ENCODE measurements at places on chromosomes 2 and 18.

DNA sequence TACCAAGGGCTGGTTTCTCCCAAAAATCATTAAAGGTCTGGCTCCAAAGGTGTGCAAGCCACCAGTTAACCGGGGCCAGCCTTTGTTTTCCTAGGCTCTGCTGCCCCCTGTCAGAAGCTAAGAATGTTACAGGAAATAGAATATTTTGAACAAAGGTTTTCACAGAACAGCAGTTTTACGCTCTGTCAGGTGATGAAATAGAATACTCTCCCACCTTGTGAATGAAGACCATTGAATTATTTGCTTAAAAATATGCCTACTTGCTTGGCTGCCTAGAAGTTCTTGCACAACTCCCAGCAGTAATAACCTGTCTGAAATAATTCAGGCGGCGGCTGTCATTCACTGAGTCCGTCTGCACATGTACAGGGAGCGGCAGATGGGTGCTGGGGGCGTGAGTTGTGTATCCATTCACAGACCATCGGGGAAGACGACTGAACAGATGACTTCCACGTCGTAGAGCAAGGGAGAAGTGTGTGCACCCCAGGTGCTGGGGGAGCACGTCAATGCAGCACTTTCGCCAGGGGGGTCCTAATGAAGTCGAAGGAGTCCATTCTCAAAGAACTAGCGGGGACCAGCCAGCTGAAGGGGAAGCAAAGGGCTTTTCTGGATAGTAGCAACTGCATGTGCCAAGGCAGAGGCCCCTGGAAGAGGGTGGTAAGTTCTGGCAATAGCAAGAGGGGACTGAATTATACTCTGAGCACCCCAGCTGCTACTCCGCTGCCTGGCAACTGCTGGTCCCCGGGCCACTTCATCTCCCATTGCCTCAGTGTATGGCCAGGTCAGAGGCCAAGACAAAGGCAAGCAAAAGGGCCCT, 56.1 kb downstream of the SF3B1 start:
- DNase-seq: peak; percentile 43

DNA sequence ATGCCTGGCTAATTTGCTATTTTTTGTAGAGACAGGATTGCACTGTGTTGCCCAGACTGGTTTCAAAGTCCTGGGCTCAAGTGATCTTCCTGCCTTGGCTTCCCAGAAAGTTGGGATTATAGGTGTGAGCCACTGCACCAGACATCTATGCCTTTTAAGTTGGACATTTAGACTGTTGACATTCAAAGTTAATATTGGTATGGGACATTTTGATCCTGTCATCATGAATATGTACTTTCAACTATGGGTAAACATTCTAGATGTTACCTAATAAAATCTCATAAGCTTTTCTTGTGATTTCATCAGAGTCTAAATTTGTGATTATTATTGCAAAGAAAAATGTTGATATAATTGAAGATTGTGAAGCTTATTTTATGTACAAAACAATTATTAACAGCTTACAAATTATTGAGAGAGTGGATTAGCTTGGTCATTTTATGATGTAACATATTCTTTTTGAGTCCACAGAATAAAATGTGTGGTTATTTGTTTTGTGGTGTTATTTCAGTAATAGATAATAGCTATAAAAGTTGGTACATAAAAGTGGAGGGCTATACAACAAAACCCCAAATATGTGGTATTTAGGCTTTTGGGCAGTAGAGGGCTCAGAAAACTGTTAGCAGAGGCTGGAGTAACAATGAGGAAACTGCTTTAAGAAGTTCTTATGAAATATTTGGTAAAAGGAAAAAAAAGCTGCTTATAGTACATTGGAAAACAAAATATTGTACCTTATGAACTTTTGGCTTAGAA, 41.4 kb downstream of the STARD6 start:
- no peak for DNase-seq

- no peak for DNase-seq
These were observed 104.9 kb downstream of the VWA3B start for GRCh38 chr2:98191883-98192282.

GRCh38 chr2:159531475-159531874, 84.9 kb downstream of the BAZ2B start:
- DNase-seq: no peak

DNA sequence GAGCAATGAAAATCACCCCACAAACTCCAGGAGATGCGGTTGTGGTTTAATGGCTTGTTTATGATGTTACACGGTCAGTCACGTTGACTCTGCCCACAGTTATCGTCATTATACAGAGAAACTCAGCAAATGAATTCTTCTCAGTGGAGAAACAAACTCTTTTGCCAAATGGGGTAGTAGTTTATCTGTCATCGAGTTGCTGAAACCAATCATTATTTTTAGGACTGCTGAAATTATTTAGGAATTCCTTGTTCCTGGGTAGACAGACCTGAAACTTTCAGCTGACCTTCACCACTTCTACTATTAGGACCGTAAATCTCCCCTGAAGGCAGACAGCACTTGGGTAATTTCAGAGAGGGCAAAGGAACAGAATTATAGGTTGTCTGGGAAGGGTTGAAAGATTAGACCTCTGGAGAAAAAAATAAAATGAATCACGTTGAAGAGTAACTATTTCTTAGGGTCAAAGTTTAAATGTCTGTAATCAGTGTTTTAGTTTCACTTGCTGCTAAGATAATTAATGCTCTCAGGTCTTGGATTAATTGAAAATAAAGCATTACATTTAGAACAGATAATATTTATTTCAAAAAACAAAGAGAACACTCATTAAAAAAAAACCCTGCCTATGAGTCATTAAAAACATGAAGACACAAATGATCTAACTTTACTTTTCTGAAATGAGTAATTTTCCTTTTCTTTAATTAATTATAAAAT, 52.1 kb upstream of the LYPD6 start:
- DNase-seq: no peak

DNA sequence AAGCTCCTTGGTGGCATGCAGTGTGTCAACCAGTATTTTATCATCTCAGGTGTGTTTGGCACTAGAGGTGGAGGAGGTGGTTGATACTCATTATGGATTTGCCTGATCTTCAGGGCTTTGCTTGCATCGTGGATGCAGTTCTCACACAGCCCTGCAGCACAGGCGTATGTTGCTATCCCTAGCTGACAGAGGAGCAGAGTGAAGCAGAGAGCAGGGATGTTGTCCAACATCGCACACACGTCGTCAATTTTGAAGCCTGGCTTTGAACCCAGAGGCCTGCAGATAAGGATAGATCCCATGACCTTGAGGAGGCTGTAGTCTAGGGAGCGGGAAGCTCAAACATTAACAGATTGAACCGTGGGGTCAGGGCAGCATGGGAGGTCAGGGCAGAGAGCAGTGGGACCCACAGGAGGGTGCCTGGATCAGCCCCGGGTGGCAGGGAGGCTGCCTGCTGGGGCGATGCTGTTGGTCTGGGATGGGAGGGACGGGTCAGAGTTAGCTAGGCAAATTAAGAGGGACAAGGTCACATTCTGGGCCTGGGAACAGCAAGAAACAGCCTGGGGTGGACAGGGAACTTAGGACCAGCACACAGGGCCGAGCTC, 4.2 kb downstream of the RNF144A start:
- no peak for DNase-seq

DNA sequence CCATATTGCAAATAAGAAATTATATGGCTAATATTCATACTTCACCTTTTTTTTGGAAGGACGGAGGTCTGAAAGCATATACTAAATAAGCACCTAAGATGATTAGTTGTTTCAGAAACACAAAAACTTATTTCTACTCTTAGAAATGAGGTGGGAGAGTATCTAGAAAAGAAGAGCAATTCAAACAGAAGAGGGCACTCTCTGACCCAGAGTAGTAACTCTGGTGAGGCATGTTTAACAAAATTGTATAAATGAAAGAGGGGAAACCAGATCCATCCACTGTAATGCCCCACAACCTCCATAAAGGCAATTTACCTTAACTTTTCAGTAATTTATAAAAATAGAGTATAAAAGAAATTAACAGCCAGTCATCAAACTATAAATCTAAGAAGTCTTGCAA, 669.6 kb upstream of the VRK2 start:
- no peak for DNase-seq

DNA sequence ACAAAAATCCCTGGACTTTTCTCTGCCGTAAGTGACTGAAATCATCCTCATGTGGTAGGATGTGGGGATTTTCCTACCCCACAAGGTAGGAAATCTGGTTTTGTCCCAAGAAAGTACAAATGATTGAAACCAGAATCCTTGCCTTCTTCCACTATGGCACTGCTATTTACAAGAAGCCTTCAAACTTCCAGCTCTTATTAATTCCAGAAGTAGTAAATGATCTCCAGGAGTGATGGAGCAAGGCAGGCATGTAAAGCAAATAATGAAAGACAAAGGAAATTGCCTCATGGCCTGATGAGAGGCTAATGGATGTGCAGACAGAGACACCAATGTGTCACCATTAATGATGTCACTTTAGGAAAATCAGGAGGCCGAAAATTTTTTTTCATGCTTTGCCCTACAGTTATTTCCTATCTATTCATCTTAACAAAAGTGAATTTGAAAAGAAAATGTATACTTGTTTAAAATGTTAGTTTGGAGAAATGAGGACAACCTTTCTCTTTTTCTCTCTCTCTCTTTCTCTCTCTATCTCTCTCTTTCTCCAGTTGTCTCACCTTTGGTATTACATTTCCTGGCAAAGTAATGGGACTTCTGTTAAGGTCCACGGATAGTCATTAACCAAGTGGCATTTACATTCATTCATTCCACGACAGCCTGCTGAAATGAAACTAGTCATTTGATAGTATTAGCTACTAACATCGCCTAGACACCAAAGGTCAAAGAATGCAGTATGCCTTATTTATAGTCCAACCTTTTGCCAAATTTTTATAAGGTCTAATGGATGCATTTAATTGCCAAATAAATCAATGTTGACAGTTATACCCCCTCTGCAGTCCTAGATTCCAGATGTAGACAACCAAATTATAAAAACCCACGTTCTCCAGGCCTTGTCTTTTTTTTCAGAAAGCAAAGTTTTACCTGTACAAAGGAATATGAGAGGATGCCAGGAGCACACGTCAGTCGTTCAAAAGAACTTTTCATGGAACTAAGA, 5.0 kb upstream of the EVA1A start:
- DNase-seq: no peak

- DNase-seq: no peak
These were observed 90.9 kb downstream of the RNF144A start for GRCh38 chr2:7007846-7008741.

- no peak for DNase-seq
These were observed 300.9 kb downstream of the CYP26B1 start for GRCh38 chr2:71846669-71847291.

GRCh38 chr2:86011449-86011941, 94.2 kb downstream of the POLR1A start:
- DNase-seq: no peak

DNA sequence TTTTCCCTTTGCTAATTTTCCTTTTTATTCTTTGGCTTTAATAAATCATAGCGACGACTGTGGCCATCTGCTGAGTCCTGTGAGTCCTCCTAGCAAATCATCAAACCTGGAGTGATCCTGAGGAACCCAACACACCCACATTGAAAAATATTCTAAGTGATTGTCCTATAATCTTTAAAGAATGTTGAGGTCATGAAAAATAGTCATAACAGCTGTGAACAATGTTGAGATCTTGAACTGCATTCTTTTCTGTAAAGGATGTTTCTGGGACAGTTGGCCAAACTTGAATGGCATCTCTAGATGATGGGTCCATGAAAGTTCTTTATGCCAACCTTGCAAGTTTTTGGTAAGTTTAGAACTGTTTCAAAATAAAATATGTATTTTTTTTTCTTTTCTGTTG, 53.2 kb upstream of the ADAM23 start:
- no peak for DNase-seq

- DNase-seq: no peak
These were observed 105.9 kb downstream of the PXDN start for GRCh38 chr2:1638281-1638860.

GRCh38 chr18:45998244-45998643, 31.1 kb upstream of the EPG5 start:
- no peak for DNase-seq

DNA sequence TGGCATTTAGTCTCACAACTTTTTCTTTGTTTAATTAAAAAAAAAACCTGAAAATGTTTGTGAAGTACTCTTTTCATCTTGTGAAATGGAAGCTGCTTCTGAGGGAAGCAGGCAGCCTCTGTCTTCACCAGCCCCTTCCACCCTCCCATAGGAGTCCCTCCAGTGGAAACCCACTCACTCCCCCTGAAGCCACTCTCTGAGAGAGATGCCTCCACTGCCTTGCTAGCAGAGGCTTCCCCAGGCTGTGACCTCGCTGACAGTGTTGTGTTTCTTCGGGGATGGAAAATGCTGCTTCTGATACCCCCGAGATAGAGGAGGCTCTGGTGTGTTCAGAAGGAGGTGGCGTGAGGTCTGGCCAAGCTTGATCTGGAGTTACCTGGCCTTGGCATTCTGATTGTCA, 59.9 kb downstream of the SH3RF3 start:
- DNase-seq: no peak

GRCh38 chr2:132420816-132421805, 4.5 kb downstream of the GPR39 start:
- no peak for DNase-seq

DNA sequence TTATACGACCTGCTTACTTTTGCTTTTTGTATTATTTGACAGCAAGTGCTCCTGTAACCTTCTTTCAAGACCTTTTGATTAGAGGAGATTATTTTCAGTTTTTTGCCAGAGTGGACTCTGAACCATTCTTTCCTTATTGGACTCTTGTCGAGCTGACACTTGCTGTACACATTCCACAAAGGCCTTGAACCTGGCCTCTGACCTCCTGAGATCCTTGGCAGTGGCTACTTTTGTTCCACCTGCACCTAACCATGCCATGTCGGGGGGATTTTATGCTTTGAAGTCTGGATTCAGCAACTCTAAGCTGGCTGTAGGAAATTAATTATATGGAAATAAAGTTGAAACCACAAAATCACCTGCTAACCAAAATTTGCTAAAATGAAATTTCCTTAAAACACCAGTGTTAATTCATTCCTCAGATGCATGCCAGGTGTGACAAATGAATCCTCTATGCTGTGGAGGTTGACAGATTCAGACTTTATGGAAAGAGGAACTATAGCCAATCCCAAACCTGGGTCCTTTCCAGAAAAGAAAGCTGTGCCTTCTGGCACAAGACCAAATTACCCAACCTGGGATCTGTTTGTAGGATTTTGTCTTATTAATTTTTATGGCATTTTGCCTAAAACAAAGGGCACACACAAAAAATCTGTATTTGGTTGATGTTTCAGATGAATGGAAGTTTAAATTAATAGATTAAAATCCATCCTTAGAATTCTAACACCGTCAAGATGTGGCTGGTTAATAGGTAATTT, 110.4 kb downstream of the CDC42EP3 start:
- no peak for DNase-seq

- no peak for DNase-seq
These were observed 9.2 kb downstream of the IRS1 start for GRCh38 chr2:226790431-226790830.

GRCh38 chr2:100909534-100910081, 89.7 kb downstream of the NPAS2 start:
- no peak for DNase-seq

- DNase-seq: no peak
These were observed 179.5 kb downstream of the CELF4 start for GRCh38 chr18:37385846-37386778.

Measured in activated T-helper 1 cell treated with anti-CD3 and anti-CD28 coated beads, Interleukin-2, amount 50 U/mL, for 16 hours (primary cell).